ENCODE measurements at places on chromosomes 2 and 18.

DNA sequence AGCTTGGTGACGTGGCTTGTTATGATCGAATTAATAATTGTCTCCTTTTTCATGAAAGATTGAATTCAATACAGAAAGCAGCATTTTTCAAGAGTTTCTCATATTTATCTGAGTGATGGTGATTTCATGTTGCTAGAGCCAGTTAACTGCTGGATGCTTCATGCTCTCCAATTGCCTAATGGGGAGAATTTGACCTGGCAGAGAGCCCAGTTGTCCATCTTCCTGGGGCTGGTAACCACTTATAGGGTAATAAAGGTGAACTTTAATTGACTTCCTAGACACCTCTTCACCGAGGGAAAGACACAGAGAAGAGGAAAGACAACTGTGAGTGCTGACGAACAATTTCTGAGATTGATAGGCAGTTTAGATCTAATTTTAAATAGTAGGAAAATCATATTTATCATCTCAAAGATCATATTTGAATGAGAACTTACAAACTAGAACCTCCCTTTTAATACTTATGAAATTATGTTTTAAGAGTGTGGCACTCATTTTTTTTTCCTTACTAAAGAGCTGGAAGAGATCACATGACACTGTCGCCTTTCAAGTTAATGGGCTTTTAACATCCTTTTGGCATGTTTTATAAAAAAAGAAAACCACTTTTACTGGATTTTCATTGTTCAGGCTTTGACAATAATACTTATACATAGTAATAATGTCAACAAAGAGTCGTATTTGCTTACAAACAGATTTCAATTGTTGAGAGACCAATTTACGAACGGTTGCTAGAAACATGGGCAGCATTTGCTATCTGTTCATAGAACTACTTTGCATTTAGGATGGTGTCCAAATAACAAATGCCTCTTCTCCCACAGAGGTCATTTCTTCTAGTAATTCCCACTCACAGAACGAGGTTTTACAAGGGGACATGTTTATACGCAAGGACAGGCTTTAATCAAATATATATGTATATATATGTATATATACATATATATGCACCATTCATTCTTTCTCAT lies 153.3 kb downstream of the RAPGEF4 start:
- DNase-seq: no peak

- DNase-seq: no peak
Observed at GRCh38 chr2:36394804-36395203, 39.2 kb downstream of the CRIM1 start.

DNA sequence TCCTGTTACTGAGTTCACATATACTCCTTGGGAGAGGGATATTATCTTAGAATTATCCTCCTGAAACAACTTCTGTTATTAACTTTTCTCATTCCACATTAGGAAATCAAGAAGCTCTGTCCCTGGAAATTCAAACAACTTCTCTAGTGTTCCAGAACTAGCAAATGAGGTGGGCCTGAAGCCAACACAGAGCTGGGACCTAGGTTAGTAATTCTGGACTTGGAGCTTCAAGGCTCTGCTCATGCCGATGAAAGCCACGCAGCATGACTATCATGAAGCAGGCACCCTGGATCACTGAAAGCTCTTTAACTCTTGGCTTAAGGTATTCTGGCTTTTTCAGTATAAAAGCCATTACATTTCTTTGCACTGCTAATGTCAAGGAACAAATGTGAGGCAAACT lies 242.7 kb downstream of the TGIF1 start:
- no peak for DNase-seq

- no peak for DNase-seq
Observed at GRCh38 chr2:172220121-172220520, 117.4 kb upstream of the DLX2 start.

GRCh38 chr18:12702221-12703095 lies at the start of the genes CEP76 and PSMG2:
CEP76 (minus strand) TSS chr18:12702723; CDS start chr18:12702548, 175 bp downstream.
PSMG2 (plus strand) TSS chr18:12703042; CDS start chr18:12703108, 66 bp downstream.
- peak; percentile 89 for DNase-seq

DNA sequence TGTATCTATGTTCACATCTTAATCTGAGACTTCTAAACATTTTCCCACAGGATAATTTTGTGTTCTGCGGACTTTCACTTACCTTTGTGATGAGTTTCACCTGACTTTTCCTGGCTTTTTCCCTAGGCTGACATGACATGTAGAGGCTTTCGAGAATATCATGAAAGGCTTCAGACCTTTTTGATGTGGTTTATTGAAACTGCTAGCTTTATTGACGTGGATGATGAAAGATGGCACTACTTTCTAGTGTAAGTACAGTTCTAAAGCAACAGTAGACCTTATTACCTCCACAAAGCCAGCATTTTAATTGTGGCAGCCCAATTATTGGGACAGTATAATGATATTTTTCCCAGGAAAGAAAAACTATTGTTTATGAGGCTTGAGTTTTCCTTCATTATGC lies 34.1 kb upstream of the METAP1D start:
- DNase-seq: no peak

GRCh38 chr2:224372641-224373040 lies 29.3 kb downstream of the FAM124B start:
- DNase-seq: no peak

- DNase-seq: no peak
Observed at GRCh38 chr2:240170354-240170735, 29.9 kb upstream of the OTOS start.

DNA sequence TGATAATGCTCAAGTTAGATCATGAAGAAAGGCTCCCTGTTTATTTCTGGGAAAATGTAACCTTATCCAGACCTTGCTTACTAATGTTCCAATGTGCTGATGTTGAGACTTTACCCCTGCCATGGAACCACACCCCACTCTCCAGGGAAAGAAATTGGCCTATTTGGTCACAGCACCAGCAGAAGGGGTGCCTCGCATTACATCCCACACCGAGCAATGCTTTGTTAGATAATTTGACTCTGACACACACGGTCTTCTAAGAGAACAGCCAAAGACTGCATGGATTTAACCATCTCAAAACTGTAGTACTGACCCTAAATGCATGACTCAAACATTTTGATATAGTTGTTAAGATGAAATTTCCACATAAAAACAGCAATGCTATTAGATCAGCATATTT lies 152.1 kb upstream of the CCDC150 start:
- no peak for DNase-seq

DNA sequence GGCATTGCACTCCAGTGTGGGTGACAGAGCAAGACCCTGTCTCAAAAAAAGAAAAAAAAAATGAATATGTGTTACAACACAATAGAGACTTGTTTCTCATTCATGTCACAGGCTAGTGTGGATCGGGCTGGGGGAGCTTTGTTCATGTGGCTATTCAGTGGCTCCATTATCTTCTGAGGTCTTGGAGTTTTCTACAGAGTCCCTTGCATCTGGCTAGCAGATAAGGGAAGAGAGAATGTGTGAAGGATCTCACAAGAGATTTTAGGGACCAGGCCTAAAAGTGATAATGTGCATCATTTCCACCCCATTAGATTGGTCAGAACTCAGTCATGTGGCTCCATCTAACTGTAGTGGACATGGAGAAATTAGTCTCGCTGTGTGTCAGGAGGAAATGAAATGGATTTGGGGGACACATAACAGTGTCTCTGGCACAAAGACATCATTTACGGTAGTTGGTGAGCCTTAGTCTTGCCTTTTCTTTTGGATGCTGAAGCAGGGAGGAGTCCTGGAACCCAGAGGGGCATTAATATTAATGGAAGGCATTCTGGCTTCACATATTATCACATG lies 32.4 kb upstream of the CASP10 start:
- DNase-seq: no peak

- no peak for DNase-seq
Observed at GRCh38 chr2:17644997-17645720, 104.7 kb downstream of the VSNL1 start.

- DNase-seq: no peak
Observed at GRCh38 chr2:233835230-233836186, 18.8 kb downstream of the HJURP start.

GRCh38 chr2:10894264-10894935 lies 17.3 kb upstream of the KCNF1 start:
- no peak for DNase-seq

GRCh38 chr18:25230658-25231326 lies 121.2 kb downstream of the ZNF521 start:
- no peak for DNase-seq

GRCh38 chr18:5772306-5773105 lies 122.8 kb downstream of the TMEM200C start:
- DNase-seq: no peak

DNA sequence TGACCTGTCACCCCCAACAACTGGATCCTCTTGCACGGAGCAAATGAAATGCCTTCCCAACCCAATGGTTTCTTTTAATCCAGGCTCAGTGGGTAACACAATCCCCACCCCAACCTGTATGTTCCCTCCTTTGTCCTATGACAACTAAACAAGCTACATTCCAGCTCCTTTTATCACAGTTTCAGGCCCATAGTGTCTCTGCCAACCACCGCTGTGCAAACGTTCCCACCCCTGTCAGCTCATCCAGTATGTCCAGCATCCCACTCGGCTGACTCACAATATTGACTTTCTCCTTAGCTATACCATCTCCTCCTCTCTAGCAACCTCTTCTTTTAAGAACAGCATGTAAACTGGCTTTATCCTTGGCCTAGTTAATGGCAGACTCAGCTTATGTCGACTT lies 117.9 kb upstream of the PPP1CB start:
- no peak for DNase-seq

- no peak for DNase-seq
Observed at GRCh38 chr2:237480988-237481525, 6.0 kb upstream of the MLPH start.

GRCh38 chr2:134232868-134233727 lies 20.8 kb upstream of the MGAT5 start:
- peak; percentile 71 for DNase-seq

DNA sequence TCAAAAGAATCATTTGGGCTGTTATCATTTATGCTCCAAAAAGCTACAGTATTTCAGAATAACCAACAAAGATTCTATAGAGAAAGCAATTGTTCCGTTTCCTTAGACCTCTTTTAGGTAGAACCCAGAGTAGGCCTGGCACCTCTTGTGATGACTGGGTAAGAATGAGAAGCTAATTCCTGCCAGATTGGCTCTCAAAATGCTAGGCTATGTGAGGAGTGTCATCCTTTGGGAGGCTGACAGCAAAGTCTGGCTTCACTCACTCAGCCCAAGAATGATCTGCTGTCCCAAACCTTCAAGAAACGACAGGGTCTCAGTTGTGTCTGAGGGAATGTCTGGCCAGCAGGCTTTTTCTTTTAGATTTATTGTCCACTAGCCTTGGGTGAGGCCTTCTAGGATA lies 4.5 kb downstream of the CERS6 start:
- DNase-seq: no peak

- no peak for DNase-seq
Observed at GRCh38 chr2:159658881-159659873, 42.8 kb upstream of the BAZ2B start.

GRCh38 chr18:12998332-12999060 lies 7.3 kb downstream of the CEP192 start:
- peak; percentile 77 for DNase-seq

DNA sequence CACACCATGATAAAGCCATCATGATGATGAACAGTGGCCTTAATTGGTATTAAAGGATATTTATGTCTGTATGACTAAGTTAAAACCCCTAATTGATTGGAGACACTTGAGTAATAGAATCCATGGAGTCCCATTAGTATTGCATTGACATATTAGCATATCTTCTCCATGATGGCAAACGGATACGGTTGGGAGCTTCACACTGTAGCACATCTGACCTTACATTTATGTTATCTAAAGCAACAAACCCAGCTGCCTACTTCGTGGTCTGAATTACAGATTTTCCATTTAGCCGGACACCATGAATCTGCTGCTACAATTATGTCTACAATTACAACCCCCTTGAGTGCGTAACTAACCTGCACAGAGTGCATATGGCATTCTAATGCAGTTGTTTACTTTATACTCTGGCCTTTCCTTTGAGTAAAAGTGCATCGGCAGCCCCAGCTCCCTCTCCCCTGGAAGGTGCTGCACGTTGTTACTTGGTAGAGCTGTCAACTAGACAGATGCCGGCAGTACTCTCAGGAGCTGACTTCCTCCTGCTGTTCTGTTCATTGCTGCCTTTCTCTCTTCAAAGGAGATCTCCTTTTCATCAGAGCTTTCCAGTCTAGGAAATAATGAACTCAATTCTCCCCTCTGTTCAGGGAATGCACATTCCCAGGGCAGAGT lies 92.1 kb downstream of the LRRC30 start:
- DNase-seq: no peak

DNA sequence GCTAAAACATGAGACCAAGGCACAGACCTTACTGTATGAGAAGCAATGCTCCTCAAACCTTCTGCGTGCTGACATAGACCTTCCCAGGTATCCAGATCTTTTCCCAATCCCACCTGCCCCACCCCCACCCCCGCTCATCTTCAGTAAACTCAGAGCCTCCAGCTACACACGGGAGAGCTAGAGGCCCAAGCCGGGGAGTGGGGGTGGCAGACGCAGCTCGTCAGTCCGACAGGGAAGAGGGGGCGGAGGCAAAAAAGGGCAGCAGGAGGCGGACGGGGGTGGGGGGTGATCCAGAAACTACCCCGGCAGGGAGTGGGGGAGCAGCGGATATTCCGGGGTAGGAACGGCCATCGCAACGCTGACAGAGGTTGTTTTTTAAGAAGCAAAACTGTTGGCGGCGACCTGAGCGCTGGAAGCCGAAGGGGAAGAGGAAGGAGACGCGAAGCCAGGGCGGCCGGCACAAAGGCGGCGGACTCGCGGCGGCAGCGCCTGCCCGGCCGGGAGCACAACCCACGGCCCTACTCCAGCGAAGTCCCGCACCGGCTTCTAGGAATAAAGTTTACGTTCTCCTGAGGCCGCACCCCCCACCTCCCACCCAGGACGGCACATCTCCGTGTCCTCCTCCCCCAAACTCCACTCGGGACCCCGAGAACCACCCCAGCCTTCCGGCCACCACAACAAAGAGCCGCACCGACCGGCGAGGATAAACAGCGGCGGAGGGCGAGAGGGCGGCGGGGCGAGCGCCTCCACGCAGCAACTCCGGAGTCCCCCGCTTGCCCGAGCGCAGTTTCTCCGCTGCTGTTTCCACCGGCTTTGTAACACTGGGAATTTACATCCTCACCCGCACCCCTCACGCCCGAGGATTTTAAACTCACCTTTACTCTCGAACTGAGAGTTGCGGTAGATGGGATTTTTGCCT lies 722 bp downstream of the BAZ2B start:
- peak; percentile 40 for DNase-seq

DNA sequence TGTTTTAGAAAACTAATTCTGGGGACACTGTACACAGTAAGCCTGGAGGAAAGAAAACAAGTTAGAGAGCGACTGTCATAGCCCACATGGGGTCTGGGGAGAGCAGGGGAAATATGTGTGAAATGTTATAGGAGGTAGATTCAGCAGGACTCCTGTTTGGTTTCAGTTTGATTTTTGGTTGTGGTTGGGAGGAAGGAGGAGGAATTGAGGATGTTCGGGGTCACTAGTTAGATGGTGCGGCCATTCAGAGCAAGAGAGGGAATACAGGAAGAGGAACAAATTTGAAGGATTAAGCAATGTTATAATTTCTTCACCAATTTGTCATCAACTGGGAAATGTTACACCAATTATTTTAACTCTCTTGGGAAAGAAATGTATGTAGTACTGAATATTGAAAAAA lies 25.1 kb downstream of the TTC39C start:
- DNase-seq: no peak

GRCh38 chr2:120174963-120175581 lies 48.1 kb downstream of the TMEM185B start:
- peak; percentile 50 for DNase-seq

GRCh38 chr2:42046819-42047487 lies 868 bp upstream of the PKDCC start:
- no peak for DNase-seq

GRCh38 chr2:144875290-144875969 lies 355.5 kb upstream of the ZEB2 start:
- no peak for DNase-seq
